A673 (cell line): ENCODE measurements at places on chromosomes 3 and 15. TPM values are rescaled to one million over a fixed set of nuclear protein-coding genes. Genes with fewer than 3 reads are reported as not detected.
A peak's percentile ranks its signal among the peaks of the same experiment; 100 is the strongest.

The KIF15 gene
- 21.9 and 25.7 TPM in 2 replicates for total RNA-seq

The CFAP100 gene
- not detected in 2 replicates for total RNA-seq

The NR1I2 gene
- total RNA-seq: not detected in 2 replicates

The PPP1R2 gene
- total RNA-seq: 45.5 and 46.2 TPM in 2 replicates

The CLDN11 gene
- 0.52 TPM in 1 of 2 replicates, not detected in the other for total RNA-seq

The KBTBD12 gene
- not detected in 2 replicates for total RNA-seq

The MME gene
- not detected in 2 replicates for total RNA-seq

The KIF7 gene
- 9.5 and 11.3 TPM in 2 replicates for total RNA-seq

The IGSF11 gene
- not detected in 2 replicates for total RNA-seq

The IL5RA gene
- not detected in 2 replicates for total RNA-seq

The XXYLT1 gene
- total RNA-seq: 49.8 and 53.9 TPM in 2 replicates

The GPR15 gene
- not detected in 2 replicates for total RNA-seq

The UROC1 gene
- not detected in 2 replicates for total RNA-seq

The MED12L gene
- total RNA-seq: 0.71 and 1.1 TPM in 2 replicates

DNA sequence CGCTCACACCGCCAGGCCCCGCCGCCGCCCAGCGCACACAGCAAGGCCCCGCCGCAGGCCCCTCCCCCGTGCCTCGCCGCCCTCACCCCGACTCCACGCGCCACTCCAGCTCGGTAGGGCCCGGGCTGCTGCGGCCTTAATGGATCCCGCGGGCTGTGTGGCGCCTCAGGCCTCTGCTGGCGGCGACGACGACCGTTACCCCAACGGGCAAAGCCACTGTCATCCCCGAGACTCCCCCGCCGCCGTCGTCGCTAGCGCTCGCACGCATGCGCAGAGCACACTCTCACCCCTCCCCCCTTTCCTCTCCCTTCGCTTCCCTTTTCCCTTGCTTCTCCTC, at the start of gene MSL2:
Gene MSL2 (minus strand): TSS at position 272 of the 337 bp plus-strand sequence. CDS start 1,222 bp downstream, outside the sequence.
- no peaks in the 10 kb centered on the region for H3K27me3 ChIP-seq
- H3K4me1 ChIP-seq: peaks cover 30% of the 10 kb centered on the region
- peak within 1 kb of the TSS; percentile 98 for H3K27ac ChIP-seq
- peak within 1 kb of the TSS; percentile 92 for H3K4me3 ChIP-seq
- no peak for DNase-seq

- DNase-seq: no peak
- no peaks in the 10 kb centered on the region for H3K4me1 ChIP-seq
- H3K27ac ChIP-seq: no peak overlapping the region
- H3K36me3 ChIP-seq: no peaks in the 10 kb centered on the region
Observed at GRCh38 chr3:151301787-151302186, 14.8 kb downstream of the GPR87 start.

- H3K27me3 ChIP-seq: no peaks in the 10 kb centered on the region
- H3K4me1 ChIP-seq: no peaks in the 10 kb centered on the region
- no peak for DNase-seq
Observed at GRCh38 chr3:8524249-8524648, 22.6 kb downstream of the LMCD1 start.

GRCh38 chr3:114242947-114243346, 5.6 kb upstream of the ZNF80 start:
- H3K4me3 ChIP-seq: no peak overlapping the region
- no peaks in the 10 kb centered on the region for H3K4me1 ChIP-seq
- no peak for DNase-seq

GRCh38 chr15:71111950-71112349, 3.3 kb upstream of the THSD4 start:
- no peak overlapping the region for H3K27ac ChIP-seq
- DNase-seq: no peak
- no peak overlapping the region for H3K4me3 ChIP-seq
- peaks cover 8% of the 10 kb centered on the region for H3K27me3 ChIP-seq

- H3K4me3 ChIP-seq: no peak overlapping the region
- peak; percentile 66 for DNase-seq
- no peaks in the 10 kb centered on the region for H3K27me3 ChIP-seq
- peaks cover 15% of the 10 kb centered on the region for H3K4me1 ChIP-seq
Observed at GRCh38 chr3:157447026-157447694, 10.5 kb downstream of the PTX3 start.

GRCh38 chr3:106830334-106830733, 546.9 kb upstream of the CCDC54 start:
- peaks cover 28% of the 10 kb centered on the region for H3K4me1 ChIP-seq
- H3K4me3 ChIP-seq: no peak overlapping the region
- no peak for DNase-seq
- no peaks in the 10 kb centered on the region for H3K36me3 ChIP-seq
- H3K27ac ChIP-seq: no peak overlapping the region
- H3K27me3 ChIP-seq: no peaks in the 10 kb centered on the region

GRCh38 chr15:44023176-44023575, 171.9 kb downstream of the FRMD5 start:
- no peaks in the 10 kb centered on the region for H3K4me1 ChIP-seq
- no peak for DNase-seq
- no peaks in the 10 kb centered on the region for H3K27me3 ChIP-seq
- no peak overlapping the region for H3K4me3 ChIP-seq
- no peak overlapping the region for H3K27ac ChIP-seq
- no peaks in the 10 kb centered on the region for H3K36me3 ChIP-seq

DNA sequence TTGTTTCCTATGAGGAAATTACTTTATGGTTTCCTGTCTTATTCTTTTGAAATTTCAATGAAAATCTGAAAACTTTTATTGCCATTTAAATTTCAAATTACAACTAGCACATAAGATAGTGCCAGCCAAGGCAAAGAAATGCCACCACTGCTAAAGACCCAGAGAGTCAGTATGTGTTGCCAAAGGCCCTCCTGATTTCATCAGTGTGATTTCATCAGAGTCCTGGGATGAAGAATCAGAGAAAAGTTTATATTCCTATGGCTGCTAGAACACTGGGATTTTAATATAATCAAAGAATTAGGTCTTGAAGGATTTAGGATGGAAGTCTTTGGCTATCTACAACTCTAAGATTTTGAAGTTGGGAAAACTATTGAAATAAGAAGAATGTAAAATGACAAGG, 434.2 kb upstream of the CCDC54 start:
- H3K36me3 ChIP-seq: no peaks in the 10 kb centered on the region
- no peaks in the 10 kb centered on the region for H3K27me3 ChIP-seq
- peak overlapping the region; percentile 20 for H3K27ac ChIP-seq
- H3K4me1 ChIP-seq: peaks cover 33% of the 10 kb centered on the region

- H3K36me3 ChIP-seq: no peaks in the 10 kb centered on the region
- no peak overlapping the region for H3K4me3 ChIP-seq
- H3K27ac ChIP-seq: no peak overlapping the region
- H3K27me3 ChIP-seq: no peaks in the 10 kb centered on the region
Observed at GRCh38 chr3:27145719-27146118, 223.5 kb downstream of the NEK10 start.

DNA sequence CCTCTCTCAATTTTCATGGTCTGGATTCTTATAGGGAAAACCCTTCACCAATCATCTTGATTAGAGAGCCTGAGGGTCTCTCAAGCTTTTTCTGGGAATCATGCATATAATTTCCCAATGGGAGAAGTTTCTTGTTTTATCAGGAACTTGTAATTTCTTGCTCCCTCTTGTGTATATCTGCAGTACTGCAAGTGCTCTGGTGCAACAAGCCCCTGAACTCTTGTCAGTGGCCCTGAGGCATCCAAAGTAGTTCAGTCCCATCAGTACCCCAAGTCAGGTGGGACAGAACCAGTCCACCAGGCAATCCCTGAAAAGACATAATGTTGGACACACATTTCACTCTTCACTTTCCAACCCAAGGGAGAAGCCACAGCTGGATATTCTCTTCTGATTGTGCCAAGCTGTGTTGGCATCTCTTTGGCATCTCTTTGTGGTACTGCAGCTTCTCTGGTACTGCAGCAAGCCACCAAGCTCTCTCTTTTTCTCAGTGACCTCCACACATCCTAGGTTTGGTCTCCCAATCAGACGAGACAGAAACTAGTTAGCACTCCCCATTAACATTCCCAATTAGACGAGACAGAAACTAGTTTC, 214.5 kb downstream of the ZIC4 start:
- H3K27ac ChIP-seq: no peak overlapping the region
- no peaks in the 10 kb centered on the region for H3K27me3 ChIP-seq
- peaks cover 15% of the 10 kb centered on the region for H3K4me1 ChIP-seq
- DNase-seq: peak; percentile 82
- H3K36me3 ChIP-seq: no peaks in the 10 kb centered on the region

DNA sequence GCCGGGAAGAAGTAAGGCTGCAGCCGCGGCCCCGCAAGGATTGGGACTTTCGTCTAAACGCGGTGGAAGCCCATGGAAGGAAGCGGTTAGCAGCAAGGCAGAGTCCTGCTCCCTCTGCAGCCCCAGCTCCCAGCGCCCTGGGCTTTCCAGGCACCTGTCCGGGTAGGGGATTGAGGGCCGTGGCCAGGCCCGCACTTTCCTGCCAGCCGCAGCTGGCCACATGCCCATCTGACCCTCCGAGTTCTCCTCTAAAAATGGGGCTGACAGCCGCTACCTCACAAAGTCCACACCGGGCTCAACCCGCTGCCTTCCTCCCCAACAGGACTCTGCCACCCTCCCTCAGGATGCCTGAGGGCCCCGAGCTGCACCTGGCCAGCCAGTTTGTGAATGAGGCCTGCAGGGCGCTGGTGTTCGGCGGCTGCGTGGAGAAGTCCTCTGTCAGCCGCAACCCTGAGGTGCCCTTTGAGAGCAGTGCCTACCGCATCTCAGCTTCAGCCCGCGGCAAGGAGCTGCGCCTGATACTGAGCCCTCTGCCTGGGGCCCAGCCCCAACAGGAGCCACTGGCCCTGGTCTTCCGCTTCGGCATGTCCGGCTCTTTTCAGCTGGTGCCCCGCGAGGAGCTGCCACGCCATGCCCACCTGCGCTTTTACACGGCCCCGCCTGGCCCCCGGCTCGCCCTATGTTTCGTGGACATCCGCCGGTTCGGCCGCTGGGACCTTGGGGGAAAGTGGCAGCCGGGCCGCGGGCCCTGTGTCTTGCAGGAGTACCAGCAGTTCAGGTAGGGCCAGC, 1.9 kb downstream of the NEIL1 start:
- H3K27ac ChIP-seq: peak overlapping the region; percentile 74
- peak overlapping the region; percentile 94 for H3K4me3 ChIP-seq
- peak; percentile 23 for DNase-seq
- H3K27me3 ChIP-seq: no peaks in the 10 kb centered on the region

GRCh38 chr3:12115849-12116248, 42.9 kb downstream of the TIMP4 start:
- H3K27ac ChIP-seq: no peak overlapping the region
- peaks cover 49% of the 10 kb centered on the region for H3K27me3 ChIP-seq

DNA sequence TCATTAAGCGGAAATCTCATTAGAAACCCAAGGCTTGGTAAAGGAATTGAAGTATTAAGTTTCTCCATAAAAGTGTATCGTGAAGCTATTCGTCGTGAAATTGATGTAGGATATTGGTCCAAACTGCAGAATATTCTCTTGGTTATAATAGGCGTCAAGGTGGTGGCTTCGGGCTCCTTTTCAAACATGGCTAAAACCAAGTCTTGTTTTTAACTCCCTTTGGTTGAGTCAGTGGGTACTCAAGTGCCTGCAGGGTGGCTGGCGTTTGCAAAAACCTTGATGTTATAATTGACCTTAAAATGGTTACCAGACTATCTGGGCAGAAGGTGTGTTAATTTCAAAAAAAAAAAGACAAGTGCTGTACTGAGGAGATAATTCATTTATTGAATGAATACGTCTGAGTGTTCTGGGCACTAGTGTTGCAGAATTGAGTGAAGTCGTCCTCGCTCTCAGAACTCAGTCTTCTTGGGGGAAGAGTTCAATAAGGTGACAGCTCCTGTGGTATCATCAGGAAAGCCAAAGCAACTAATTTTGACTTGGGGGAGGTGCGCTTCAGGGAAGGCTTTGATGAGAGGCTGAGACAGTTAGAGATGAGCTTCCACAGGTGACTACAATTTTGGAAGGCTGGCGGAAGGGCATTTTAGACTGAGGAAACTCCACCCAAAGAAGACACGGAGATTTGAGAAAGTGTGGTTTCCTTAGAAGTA, 1.5 kb downstream of the UBE2Q2 start:
- no peaks in the 10 kb centered on the region for H3K36me3 ChIP-seq
- H3K4me1 ChIP-seq: peaks cover 24% of the 10 kb centered on the region
- H3K27ac ChIP-seq: no peak overlapping the region
- H3K4me3 ChIP-seq: peak overlapping the region; percentile 80

DNA sequence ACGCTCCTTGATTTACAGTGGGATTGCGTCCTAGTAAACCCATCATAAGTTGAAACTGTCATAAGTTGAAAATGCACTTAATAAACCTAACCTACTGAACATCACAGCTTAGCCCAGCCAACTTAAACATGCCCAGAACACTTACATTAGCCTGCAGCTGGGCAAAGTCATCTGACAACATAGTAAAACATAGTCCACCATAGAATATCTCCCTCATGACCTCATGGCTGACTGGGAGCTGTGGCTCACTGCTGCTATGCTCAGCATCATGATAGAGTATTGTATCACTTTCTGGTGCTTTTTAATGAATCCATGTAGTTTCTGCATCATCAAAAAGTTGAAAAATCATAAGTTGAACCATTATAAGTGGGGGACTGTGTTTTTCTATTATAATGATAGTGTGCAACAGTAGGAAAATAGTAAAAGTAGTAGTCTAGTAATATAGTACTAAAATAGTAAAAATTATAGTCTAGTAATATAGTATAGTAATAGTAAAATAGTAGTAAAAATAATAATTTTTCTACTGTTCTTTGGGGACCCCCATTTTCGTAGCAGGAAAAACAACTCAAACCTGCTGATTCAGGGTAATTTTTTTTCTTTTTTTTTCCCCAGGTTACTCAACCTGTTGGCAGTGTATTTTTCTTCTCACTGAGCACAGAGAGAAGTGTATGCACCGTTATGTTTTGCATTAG, 233.5 kb downstream of the MYRIP start:
- H3K36me3 ChIP-seq: no peaks in the 10 kb centered on the region
- DNase-seq: no peak
- no peaks in the 10 kb centered on the region for H3K4me1 ChIP-seq
- no peaks in the 10 kb centered on the region for H3K27me3 ChIP-seq
- no peak overlapping the region for H3K27ac ChIP-seq

DNA sequence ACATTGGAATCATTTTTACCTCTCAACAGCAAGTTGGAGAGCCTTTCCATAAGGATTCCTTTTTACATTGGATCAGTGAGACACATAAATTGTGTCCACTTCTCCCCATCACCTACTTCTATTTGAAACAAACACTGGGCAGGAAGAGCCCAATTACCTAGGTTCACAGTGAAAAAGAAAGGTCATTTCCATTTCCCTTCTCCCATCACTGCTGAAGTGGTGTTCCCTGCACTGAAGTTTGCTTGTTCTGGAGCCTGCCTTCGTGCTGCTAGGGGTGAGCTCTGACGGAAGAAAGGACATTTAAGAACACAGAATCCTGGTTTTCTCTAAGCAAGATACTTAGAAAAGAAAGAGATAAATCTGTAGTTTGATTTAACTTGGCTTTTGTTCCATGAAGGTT, 123.8 kb upstream of the ZBTB20 start:
- H3K4me1 ChIP-seq: peaks cover 6% of the 10 kb centered on the region
- H3K27me3 ChIP-seq: no peaks in the 10 kb centered on the region
- no peaks in the 10 kb centered on the region for H3K36me3 ChIP-seq
- no peak for DNase-seq
- H3K4me3 ChIP-seq: no peak overlapping the region

DNA sequence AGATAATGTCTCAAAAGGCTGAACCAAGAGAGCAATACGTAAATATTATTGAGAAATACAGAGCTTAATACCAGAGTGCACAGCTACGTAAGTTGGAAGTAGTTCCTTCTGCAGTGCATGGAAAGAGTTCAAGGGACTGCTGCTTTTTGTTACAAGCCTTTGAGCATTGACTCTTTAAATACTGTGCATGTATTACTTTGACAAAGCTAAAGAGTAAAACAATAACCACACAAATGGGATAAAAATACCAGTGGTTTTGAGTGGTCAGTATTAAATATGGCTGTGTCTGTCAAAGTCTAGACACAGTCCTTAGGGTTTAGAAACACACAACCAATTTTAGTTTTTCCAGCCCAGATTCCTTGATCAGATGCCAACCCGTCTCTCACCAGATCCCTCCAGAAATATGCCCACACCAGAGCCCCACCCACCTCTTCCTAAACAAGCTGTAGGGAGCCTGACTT, 62.1 kb downstream of the SSR3 start:
- H3K4me1 ChIP-seq: peaks cover 37% of the 10 kb centered on the region
- H3K27me3 ChIP-seq: no peaks in the 10 kb centered on the region
- DNase-seq: peak; percentile 57
- H3K4me3 ChIP-seq: no peak overlapping the region
